ENCODE measurements at places on chromosomes 11 and 22. TPM values are rescaled to one million over a fixed set of nuclear protein-coding genes. Genes with fewer than 3 reads are reported as not detected.

The APOBEC3H gene
- not detected for polyA plus RNA-seq

DNA sequence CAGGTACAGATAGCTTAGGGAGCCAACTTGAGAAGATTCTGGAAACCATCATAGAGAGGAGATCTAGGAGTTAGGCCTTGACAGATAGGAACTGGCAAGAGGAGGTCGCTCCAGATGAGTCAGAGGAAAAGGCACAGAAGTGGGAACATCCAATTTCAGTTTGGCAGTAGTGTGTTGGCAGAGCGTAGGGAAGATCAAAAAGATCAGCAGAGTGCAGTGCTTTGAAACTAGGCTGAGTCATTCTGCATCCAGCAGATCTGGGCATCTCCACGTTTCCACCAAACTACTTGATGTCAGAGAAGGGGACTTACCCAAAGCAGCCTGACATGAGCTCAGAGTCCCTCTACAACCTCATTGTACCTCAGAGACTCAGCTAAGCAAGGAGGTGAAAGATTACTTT lies 58.5 kb downstream of the GAB4 start:
- DNase-seq: no peak
- H3K4me3 ChIP-seq: no peak overlapping the region
- H3K4me1 ChIP-seq: no peaks in the 10 kb centered on the region
- H3K36me3 ChIP-seq: no peaks in the 10 kb centered on the region
- H3K27me3 ChIP-seq: no peaks in the 10 kb centered on the region

GRCh38 chr11:34413263-34413662 lies 25.5 kb upstream of the CAT start:
- H3K27ac ChIP-seq: no peak overlapping the region
- H3K27me3 ChIP-seq: no peaks in the 10 kb centered on the region
- H3K4me1 ChIP-seq: no peaks in the 10 kb centered on the region
- H3K4me3 ChIP-seq: no peak overlapping the region
- H3K36me3 ChIP-seq: peaks cover 5% of the 10 kb centered on the region

DNA sequence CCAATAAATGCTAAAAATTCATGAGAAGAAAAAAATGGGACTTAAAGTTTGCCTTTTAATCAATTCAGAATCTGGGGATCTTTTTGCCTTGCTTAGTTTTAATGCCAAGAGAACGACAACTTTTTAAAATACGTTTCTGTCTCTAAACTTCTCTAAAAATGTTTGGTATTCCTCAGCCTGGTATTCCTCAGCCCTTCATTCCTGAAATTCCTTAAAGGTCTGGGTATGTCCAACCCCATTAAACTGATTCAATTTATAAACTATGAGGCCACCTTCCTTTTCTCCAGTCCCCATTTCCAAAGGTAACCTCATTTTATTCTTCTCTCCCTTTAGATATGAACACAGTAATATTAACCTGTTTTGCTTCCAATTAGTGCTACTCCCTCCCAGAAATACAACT lies 16.6 kb downstream of the POLA2 start:
- H3K36me3 ChIP-seq: peaks cover 45% of the 10 kb centered on the region
- peak; percentile 28 for DNase-seq
- H3K27me3 ChIP-seq: no peaks in the 10 kb centered on the region
- H3K27ac ChIP-seq: no peak overlapping the region

GRCh38 chr11:70531281-70532065 lies 133.1 kb downstream of the CTTN start:
- no peak for DNase-seq
- H3K4me1 ChIP-seq: peaks cover 13% of the 10 kb centered on the region
- no peak overlapping the region for H3K4me3 ChIP-seq
- H3K27ac ChIP-seq: no peak overlapping the region
- no peaks in the 10 kb centered on the region for H3K27me3 ChIP-seq
- no peaks in the 10 kb centered on the region for H3K36me3 ChIP-seq

- no peaks in the 10 kb centered on the region for H3K36me3 ChIP-seq
- H3K27me3 ChIP-seq: peaks cover 33% of the 10 kb centered on the region
- peaks cover 41% of the 10 kb centered on the region for H3K4me1 ChIP-seq
- no peak overlapping the region for H3K27ac ChIP-seq
- peak overlapping the region; percentile 58 for H3K4me3 ChIP-seq
These were observed 16.5 kb downstream of the BLID start for GRCh38 chr11:122099374-122100036.

The FZD4 gene
- polyA plus RNA-seq: 1.4 TPM

GRCh38 chr11:90221803-90222458 lies 918 bp downstream of the CHORDC1 start:
- H3K4me1 ChIP-seq: peaks cover 36% of the 10 kb centered on the region
- peak overlapping the region; percentile 56 for H3K27ac ChIP-seq
- H3K27me3 ChIP-seq: no peaks in the 10 kb centered on the region
- peak overlapping the region; percentile 90 for H3K4me3 ChIP-seq
- no peaks in the 10 kb centered on the region for H3K36me3 ChIP-seq
- DNase-seq: no peak

The HYOU1 gene
- polyA plus RNA-seq: 48.2 TPM

DNA sequence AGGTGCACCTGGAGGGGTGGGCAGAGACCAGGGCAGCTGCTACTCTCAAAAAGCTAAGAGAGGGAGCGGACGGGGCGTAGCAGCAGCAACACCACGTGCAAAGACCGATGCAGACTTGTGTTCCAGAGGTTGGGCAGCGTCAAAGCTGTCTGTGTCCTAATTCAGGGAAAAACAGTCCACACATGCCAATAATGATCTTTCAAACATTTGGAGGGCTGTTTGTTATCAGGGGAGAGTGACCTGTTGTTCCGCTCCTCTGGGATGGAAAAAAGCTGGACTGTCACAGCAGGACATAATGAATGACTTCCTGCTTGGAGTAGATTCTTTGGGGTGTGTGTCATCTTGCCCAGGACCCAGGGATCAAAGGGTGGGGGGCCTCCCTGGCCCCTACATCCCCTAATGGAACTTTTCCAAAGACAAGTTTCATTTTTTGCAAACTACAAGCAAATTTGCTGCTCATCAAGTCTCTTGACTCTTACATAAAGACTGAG lies 6.2 kb upstream of the FBLN1 start:
- H3K4me1 ChIP-seq: peaks cover 14% of the 10 kb centered on the region
- no peak for DNase-seq
- H3K36me3 ChIP-seq: no peaks in the 10 kb centered on the region
- no peak overlapping the region for H3K27ac ChIP-seq
- H3K27me3 ChIP-seq: no peaks in the 10 kb centered on the region

DNA sequence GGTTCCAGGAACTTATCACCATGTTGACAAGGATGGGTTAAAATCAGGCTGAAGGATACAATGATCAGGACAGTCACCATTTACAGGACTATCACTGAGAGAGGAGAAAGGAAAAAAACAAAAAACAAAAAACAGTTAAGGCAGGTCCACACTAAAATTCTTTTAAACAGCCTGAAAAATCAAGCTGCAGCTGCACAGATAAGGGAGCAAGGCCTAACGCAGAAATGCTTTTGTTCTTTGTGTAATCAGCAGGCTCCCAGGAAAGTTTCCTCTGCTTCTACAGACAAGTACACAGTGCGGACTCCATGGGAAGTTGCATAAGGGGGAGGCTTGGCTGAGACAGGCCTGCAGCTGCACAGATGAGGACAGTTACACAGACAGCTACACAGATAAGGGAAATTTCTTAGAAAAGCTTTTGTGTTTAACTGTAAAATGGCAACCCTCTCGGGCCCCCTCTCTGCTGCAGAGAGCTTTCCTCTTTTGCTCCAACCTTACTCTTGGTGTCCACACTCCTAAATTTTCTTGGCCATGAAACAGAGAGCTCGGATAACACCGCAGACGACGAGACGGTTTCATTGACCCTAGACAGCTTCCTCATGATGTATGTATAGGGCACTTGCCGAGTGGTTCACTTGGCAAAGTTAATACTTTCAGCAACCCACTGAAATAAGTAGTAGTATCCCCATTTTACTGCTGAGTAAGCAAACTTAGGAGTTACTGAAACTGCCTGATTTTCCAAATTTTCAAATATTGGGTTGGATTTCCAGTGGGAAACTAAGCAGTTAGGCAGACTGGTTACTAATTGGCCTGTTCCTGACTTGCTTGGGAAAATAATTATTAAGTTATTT lies 45.5 kb downstream of the PIWIL3 start:
- no peak overlapping the region for H3K4me3 ChIP-seq
- no peaks in the 10 kb centered on the region for H3K27me3 ChIP-seq
- peaks cover 13% of the 10 kb centered on the region for H3K4me1 ChIP-seq
- no peaks in the 10 kb centered on the region for H3K36me3 ChIP-seq
- H3K27ac ChIP-seq: no peak overlapping the region
- DNase-seq: peak; percentile 9

GRCh38 chr11:74755395-74755995 lies 6.8 kb downstream of the RNF169 start:
- no peaks in the 10 kb centered on the region for H3K27me3 ChIP-seq
- H3K4me1 ChIP-seq: peaks cover 17% of the 10 kb centered on the region
- DNase-seq: peak; percentile 66
- peak overlapping the region; percentile 78 for H3K27ac ChIP-seq
- H3K36me3 ChIP-seq: no peaks in the 10 kb centered on the region

GRCh38 chr11:17601256-17601671 lies 54.2 kb downstream of the OTOG start:
- DNase-seq: peak; percentile 38
- H3K36me3 ChIP-seq: no peaks in the 10 kb centered on the region
- H3K27ac ChIP-seq: no peak overlapping the region
- H3K4me1 ChIP-seq: no peaks in the 10 kb centered on the region

The B3GAT1 gene
- polyA plus RNA-seq: 4.8 TPM

The MOGAT2 gene
- polyA plus RNA-seq: not detected

- peak; percentile 77 for DNase-seq
- H3K4me3 ChIP-seq: no peak overlapping the region
These were observed 71.0 kb downstream of the SYN3 start for GRCh38 chr22:32987081-32987631.

The PNPLA3 gene
- 16.2 TPM for polyA plus RNA-seq

The SOX10 gene
- polyA plus RNA-seq: 1.3 TPM

The HTR3B gene
- polyA plus RNA-seq: not detected

GRCh38 chr11:75734491-75735180 lies 17.0 kb downstream of the MOGAT2 start:
- no peak overlapping the region for H3K27ac ChIP-seq
- H3K27me3 ChIP-seq: no peaks in the 10 kb centered on the region
- H3K4me1 ChIP-seq: no peaks in the 10 kb centered on the region
- no peaks in the 10 kb centered on the region for H3K36me3 ChIP-seq

The PTPMT1 gene
- polyA plus RNA-seq: 106 TPM

The PHRF1 gene
- 11.6 TPM for polyA plus RNA-seq

- H3K27me3 ChIP-seq: no peaks in the 10 kb centered on the region
- H3K27ac ChIP-seq: no peak overlapping the region
- no peak overlapping the region for H3K4me3 ChIP-seq
- H3K4me1 ChIP-seq: no peaks in the 10 kb centered on the region
These were observed 12.0 kb downstream of the SLCO2B1 start for GRCh38 chr11:75162954-75163353.

The ESRRA gene
- polyA plus RNA-seq: 13.7 TPM

The ART1 gene
- polyA plus RNA-seq: not detected

DNA sequence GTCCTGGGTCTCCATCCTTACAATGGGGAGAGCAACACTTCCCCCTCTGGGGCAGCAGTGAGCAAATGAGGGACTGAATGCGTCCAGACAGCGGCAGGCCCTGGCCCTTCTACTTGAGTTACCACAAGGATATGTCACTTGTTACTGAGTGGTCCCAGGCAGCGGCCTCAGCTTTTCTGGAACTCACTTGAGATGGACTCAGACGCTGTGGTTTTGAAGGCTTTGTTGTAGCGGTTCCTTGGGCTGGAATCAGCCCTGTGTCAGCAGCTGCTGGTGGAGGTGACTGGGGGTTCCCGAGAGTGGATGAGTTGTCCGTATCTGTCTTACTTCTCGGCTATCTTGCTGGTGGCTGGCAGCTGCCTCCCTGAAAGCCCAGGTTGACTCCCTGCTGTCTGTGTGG lies 77.0 kb downstream of the MICAL2 start:
- H3K36me3 ChIP-seq: no peaks in the 10 kb centered on the region
- H3K4me3 ChIP-seq: no peak overlapping the region
- H3K4me1 ChIP-seq: no peaks in the 10 kb centered on the region
- H3K27ac ChIP-seq: no peak overlapping the region

DNA sequence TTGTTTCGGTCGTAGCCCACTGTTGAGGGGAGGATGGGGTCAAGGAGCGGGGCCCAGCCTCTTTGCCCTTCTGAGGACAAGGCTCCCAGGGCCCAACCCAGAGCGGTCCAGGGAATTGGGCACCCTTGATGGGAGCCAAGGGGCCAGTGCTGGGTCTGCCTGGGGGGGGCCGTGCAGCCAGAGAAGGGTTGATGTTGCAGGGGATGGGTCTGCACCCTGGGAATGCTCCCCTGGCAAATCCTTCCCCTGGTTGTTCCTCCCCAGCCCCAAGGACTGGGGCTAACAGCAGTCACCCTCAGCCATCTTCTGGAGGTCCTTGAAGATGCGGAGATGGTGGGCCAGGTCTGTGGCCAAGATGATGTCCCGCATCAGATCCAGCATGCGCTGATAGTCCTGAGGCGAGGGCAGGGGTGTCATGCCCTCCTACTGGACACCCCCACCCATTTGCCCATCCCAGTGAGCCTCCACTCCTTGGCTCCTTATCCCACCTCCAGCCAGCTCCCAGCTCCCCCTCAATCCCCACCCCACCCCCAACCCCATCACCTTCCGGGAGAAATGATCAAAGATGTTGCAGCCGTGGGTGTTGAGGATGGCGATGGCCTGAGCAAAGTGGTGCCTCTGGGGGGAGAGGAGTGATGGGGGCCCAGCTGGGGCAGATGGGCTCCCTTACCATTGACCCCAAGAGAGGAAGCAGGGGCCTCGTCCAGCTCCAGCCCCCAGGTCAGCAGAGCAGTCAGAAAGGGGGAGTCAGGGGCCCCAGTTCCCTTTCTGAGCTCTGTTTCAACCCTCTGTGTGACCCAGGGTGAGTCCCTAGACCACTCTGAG lies 95.0 kb downstream of the PDE2A start:
- no peak overlapping the region for H3K4me3 ChIP-seq
- no peak overlapping the region for H3K27ac ChIP-seq
- H3K27me3 ChIP-seq: peaks cover 15% of the 10 kb centered on the region
- H3K4me1 ChIP-seq: no peaks in the 10 kb centered on the region

The GPHA2 gene
- 1.8 TPM for polyA plus RNA-seq

- H3K27me3 ChIP-seq: no peaks in the 10 kb centered on the region
- H3K4me3 ChIP-seq: no peak overlapping the region
- H3K4me1 ChIP-seq: peaks cover 32% of the 10 kb centered on the region
These were observed 9.2 kb downstream of the TP53I11 start for GRCh38 chr11:44941259-44942021.

DNA sequence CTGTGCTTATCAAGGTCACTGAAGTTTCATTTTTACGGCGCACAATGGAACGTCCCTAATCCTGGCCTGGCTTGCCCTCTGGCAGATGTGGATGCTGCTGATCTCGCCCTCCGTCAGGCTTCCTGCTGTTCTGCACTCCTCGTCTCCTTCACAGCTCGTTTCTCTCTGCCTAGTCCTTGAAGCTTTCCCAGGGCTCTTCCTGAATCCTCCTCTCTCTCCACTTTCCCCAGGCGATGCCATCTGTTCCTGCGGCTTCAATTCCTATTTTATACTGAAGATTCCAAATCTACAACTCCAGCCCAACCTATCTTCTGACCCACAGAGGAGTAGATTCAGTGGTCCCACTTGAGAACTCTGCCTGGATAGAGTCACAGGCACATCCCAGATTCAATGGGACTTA lies 14.2 kb downstream of the SLC22A8 start:
- DNase-seq: no peak
- no peak overlapping the region for H3K27ac ChIP-seq
- H3K27me3 ChIP-seq: no peaks in the 10 kb centered on the region
- no peaks in the 10 kb centered on the region for H3K4me1 ChIP-seq
- H3K4me3 ChIP-seq: no peak overlapping the region
- no peaks in the 10 kb centered on the region for H3K36me3 ChIP-seq
